HCEC 1CT (cell line): ENCODE measurements at places on chromosomes 4 and X.

DNA sequence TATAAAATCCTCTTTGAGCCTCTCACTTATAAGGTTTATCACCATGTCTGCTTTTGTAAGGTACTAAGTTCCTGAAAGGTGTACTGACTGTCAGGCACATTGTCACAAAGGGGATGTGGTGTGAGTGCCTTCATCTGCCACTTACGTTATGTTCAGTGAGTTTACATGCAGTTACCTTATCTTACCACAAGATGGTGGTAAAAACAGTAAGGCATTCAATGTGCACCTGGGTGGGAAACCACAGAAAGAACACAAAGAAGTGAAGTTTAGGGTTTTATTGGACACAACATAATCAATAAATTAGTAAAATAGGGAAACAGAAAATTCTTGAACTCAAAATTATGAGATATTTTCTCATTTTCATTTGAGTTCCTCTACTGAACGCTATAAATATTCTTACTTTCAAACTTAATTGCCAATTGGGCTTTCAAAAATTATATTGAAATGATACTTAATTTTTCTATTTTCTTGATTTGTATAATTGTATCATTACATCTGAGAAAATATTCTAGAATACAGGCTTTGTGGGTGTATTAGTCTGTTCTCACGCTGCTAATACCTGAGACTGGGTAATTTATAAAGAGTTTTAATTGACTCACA, 650.8 kb downstream of the PCDH7 start:
- DNase-seq = peak; percentile 3

DNA sequence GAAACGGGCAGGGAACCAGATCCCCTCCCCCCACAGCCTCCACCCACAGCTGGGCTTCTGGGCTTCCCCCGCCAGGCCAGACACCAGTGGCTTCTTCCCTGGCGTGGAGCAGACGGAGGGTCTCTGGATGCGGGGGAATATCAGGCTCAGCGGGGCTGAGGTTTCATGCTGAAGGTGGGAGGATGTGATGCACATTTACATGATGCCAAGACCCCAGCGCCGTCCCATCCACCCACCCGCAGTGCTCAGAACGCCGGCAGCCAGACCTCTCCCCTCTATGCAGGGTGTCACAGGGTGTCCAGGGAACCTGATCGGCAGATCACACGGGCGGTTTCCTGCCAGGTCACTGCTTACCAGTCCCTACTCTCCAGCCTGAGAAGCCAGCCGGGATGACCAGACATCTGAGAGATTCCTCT, 12.8 kb upstream of the TNIP2 start:
- no peak for DNase-seq

- DNase-seq = no peak
These were observed 133.3 kb upstream of the RAI2 start for GRCh38 chrX:17994429-17994828.

GRCh38 chr4:51906167-51906958, 63.4 kb downstream of the DCUN1D4 start:
- no peak for DNase-seq

GRCh38 chrX:79366556-79366872, 620 bp downstream of the ITM2A start:
- no peak for DNase-seq

DNA sequence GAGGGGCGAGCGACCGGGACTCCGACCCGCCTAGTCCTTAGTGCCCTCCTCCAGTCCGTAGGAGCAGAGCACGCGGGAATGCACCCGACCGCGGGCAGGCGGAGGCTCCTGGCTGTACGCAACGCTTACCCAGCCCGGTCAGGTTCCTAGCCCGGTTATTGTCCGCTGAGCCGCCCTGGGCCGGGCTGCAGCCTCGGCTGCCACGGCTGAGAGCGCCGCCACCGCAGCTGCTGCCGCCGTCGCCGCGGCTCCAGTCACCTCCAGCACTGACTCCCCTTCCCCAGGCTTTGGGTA, at the start of gene AMER1:
AMER1 (minus strand) TSS at position 268 of the 294 bp plus-strand sequence. CDS start 12,422 bp downstream, outside the sequence.
- peak; percentile 58 for DNase-seq

GRCh38 chr4:8374851-8375649, 65.5 kb downstream of the ACOX3 start:
- DNase-seq = no peak

GRCh38 chr4:77473509-77473908, 132.1 kb upstream of the CXCL13 start:
- DNase-seq = no peak

DNA sequence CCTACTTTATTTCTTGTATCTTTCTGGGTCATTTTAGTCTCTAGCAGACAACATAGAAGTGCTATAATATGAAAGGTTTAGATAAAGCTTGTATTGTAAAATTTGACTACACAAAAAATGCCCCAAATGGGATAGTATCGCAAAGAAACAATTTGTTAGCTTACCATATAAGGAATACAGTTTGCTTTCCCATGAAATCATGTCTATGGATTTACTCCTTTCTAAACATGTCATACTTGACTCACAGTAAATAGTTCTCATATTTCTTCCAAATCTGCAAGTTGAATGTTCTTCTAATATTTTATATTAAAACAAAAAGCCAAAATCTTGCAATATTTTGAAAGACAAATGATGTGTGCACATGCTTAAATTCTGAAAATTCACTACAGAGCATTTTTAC, 103.9 kb downstream of the PPA2 start:
- peak; percentile 55 for DNase-seq

DNA sequence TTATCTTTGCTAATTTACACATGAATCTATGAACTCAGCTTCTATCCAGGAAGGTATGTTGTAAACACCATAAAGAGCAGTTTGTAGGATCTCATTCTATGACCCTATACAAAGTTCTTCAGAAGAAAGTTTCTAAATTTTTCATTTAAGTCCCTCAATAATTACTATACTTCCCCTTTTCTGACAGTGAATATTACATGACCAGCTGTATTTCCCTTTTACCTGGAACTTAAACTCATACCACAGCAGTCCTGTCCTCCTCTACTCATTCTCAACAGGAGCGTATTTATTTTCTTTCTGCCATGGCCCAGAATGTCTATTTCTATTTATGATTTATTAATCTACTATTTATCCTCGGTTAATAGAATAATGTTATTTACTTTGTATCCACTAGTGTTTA, 15.8 kb downstream of the RASGEF1B start:
- no peak for DNase-seq

- no peak for DNase-seq
These were observed 6.3 kb upstream of the HAUS3 start for GRCh38 chr4:2248044-2248780.

GRCh38 chrX:30690330-30690729, 37.1 kb downstream of the GK start:
- no peak for DNase-seq

DNA sequence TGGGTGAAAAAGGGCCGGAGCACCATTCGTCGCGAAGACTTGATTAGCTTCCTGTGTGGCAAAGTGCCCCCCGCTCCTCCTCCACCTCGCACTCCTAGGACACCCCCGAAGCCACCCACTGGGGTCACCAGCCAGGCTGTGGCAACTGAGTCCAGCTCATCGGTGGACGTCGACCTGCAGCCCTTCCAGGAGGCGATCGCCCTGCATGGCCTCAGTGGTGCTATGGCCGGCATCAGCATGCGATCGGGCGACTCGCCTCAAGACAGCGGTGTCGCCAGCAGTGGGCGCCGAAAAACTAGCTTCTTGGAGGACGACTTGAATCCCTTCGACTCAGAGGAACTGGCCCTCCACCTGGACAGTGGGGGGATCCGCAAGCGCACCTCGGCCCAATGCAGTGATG, 126.8 kb upstream of the CXorf66 start:
- no peak for DNase-seq

DNA sequence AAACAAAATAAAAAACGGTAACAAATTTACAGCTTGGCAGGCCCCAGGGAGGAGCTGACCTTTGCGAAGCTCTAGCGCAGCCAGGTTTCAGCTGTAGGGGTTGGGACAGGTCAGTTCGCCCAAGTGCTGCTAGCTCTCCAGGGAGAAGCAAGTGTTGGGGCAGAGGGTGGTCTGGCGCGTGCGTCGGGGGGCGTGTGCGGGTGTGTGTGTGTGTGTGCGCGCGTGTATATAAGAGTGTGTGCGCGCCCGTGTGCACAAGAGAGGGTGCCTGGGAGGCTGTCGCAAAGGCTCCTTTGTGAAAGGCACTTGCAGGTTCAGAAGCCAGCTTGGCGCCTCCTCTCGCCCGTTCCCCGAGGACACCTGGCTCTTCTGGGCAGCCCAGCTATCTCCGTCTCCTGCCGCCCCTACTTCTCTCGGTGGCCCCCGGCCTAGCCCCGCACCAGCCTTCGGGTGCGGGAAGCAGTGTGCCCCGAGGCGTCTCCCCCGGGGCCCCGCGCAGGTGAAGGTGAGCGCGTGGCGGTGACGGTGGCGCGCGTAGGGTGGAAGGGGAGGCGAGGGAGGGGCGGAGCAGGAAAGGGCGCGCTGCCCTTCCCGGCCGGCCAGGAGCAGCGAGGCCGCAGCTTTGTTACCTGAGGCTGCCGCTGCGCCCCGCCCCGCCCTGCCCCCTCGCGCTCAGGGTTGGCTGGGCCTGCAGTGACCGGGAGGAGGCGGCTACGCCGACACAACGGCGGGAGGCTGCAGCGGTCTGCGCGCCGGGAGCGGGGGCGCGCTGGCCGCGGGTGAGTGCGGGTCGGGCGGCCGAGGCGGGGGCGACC, at the start of gene FHDC1:
FHDC1 (plus strand) TSS at position 693 of the 815 bp plus-strand sequence. CDS start 6,735 bp downstream, outside the sequence.
- no peak for DNase-seq

GRCh38 chrX:88977835-88978234, 230.8 kb downstream of the CPXCR1 start:
- DNase-seq = no peak

DNA sequence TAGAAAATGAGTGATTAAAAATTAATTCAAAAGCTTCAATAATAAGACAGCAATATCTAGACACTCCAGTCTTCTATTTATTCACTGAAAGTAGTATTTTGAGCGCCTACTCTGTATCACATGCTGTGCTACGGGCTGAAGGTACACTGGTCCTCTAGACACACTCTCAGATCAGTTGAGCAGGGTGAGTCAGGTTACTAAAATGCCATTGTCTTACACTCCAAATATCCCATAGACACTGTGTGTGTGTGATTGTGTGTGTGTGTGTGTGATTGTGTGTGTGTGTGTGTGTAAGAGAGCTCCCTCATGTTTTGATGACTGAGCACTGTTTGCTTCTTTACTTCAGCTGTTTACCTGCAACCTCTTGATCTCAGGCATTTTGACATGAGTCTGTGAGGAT, 342.8 kb upstream of the BOD1L1 start:
- peak; percentile 26 for DNase-seq

DNA sequence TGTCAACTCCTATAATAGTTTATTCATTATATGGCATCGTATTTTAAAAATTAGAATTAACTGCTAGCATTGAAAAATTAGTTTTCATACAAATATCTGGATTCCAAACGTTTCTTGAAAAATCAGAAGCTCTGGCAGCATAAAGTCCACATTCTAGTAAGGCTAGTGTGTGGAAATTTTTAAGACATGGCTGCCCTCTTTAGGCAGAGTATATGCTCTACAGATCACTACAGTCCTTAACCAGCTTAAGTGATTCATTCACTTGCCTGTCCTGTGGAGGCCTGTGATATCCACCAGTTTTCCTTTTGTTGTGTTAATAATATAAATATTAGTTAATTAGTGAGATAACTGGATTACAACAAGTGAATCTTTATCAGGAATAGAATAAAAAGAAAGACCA, 287.2 kb downstream of the OPHN1 start:
- DNase-seq = peak; percentile 40

- no peak for DNase-seq
These were observed 209.3 kb downstream of the UGT8 start for GRCh38 chr4:114807759-114808404.

DNA sequence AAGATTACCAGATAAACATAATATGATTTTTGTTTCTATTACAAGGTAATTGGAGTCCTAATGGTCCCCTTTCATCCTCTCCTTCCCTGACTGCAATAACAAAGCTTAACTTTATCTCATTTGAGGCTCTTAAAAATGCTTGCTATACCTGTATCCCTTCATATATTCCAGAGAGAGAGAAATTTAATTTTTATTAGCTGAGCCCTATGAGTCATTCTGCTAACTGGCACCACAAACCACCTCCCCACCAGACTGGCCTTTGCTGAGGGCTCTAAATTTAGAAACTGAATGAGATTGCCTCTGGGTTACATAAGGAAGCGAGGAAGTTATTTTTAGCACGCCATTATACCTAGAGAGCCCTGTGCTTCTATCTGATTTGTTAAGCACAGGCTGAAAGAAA, 27.4 kb downstream of the CBLL2 start:
- DNase-seq = peak; percentile 42

DNA sequence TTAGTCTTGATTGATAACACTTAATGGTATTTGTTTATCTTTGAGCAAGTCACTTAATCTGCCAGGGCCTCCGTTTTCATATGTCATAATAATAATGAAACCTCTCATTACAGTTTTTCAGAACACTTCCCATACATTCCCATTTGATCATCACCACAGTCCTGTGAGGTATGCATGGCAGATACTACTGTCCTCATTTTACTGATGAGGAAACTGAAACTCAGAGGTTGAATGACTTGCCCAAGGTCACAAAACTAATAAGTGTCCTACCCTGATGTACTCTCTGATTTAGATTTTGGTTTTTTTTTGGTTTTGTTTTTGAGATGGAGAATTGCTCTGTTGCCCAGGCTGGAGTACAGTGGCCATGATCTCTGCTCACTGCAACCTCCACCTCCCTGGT, 25.7 kb downstream of the ZFX start:
- DNase-seq = no peak

DNA sequence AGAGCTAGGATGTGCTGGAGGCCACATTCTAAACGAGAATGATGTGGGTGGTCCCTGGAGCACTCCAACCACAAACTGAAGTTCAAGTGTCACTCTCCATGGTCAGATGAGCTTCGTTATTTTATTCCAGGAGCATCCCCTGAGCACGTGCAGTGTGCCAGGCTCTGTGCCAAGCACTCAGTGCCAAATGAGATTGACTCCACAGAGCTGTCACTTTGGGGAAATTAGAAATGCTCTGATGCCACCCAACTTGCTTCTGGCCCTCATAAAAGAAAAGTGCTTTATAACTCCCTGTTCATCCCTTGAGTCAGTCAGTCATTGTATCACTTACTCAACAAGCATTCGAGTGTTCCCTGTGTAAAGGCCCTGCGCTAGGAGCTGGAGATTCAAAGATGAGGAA, 91.2 kb downstream of the RTL5 start:
- DNase-seq = no peak

DNA sequence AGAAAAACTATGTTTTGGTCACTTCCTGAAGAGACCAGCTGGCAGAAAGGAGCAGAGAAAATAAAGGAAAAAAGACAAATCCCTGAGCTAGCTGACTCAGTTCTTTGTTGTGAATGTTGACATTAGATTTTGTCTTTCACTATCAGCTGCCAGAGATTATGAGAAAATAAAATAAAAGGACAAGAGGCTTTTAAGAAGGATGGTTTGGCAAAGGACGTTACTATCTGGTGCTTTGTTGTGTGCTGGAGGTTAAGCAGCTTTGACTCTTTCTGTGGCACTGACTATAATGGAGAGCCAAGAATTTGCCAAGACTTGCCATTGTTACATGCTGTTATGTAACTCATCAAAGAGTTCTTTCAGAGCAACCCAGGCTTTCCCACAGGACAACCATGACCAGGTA, 12.1 kb downstream of the ASB5 start:
- DNase-seq = no peak

- DNase-seq = no peak
These were observed 750.2 kb upstream of the HS3ST1 start for GRCh38 chr4:12178614-12179610.

- no peak for DNase-seq
These were observed 185.2 kb downstream of the KLHL4 start for GRCh38 chrX:87702795-87703194.

GRCh38 chr4:174999407-174999806, 81.2 kb downstream of the ADAM29 start:
- DNase-seq = peak; percentile 63

- DNase-seq = no peak
These were observed 86.7 kb upstream of the PDHA1 start for GRCh38 chrX:19256986-19257385.

- DNase-seq = no peak
These were observed 121.6 kb upstream of the NOCT start for GRCh38 chr4:138894011-138894410.
